ENCODE measurements at places on chromosomes 11 and 22. TPM values are rescaled to one million over a fixed set of nuclear protein-coding genes. Genes with fewer than 3 reads are reported as not detected.

DNA sequence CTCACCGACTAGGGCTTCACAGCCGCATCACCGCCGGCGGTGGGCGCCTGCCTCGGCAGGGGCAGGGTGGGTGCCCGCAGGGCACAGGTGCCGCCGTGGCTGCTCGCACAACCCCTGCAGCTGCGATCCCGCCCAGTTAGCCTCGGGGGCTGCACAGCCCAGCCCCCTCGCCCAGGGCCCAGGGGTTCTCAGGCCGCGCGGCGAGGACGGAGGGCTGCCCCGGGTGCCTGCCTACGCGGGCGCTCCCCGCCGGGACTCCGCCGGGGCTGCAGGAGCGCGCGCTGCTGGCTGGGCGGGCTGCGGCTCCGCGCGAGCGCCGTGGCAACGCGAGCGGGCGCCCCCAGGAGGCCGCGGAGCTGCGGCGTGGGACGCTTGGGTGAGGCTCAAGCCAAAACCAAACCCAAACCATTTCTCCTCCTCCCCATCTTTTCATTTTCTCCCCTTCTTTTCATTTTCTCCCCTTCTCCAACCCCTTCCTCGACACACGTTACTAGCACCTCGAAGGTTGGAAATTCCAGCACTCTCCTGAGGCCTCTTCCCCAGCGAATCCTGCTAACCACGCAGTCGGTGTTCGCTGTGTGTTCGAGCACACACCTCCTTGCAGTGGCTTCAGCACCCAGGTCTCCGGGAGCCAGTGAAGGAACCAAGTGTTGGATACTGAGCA lies at the start of gene MICAL3:
TSS of gene MICAL3 (minus strand) at position 286 of the 664 bp plus-strand sequence. CDS start 117,749 bp downstream, outside the sequence.
- no peak for DNase-seq

DNA sequence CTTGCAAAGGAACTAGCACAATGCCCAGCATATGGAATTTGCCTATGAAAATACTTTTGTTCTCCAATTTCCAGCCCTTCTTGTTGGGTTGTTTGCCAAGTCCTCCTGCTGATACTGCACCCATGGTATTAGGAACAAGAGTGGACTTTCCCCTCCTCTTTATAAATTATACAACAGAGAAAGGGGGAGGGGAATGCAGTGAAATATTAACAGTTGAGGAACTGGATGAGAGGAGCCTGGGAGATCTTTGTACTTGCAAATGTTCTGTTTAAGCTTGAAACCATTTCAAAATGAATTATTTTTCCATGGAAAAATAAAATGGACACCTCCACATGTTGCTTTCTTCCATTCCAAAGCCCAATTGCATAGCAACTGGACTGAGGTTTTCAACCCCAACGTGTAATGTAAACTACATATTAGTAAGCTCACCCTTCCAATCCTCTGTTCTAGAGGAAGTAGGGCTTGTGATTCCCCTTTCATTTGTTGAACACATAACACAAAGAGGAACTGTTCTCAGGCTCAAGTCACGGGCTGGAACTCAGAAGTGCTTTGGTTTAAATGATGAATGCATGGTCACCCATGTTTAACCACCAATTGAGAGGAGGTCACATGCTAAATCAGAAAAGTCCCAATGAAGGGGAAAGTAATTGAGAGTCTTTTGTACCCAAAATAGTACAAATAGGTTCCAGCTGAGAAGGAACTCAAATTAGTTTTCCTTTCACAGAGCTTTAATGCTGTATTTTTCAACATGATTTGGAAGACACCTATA lies 66.2 kb upstream of the ZC3H12C start:
- no peak for DNase-seq

GRCh38 chr11:118305726-118306125 lies 1.2 kb downstream of the CD3E start:
- DNase-seq: no peak

DNA sequence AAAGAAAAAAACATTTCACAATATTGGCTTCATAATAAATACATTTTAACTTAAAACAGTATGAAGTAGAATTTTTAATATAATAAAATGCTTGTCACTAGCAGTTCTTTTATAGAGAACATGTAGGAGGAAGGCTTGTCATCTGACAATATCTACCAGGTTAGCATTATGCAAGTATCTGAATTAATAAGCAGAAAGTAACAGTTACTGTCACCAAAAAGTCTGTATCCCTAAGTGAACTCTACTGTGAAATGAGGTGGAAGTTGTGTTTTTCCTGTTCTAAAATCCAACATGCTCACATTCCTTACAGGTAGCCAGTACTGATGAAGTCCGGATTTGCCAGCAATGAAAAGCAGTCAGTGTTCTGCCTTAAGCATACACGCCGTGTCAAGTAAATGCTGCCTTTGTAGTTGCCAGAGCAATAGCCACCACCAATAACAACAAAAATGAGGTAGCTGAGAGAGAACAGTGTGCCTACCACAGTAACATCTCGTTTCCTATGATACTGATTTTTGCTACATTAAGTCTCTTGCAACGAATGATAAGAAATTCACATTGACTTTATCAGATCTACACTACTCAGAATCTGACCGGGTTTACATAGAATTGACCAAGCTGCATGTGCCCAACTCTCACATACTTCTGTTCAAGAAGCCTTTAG lies 95.5 kb downstream of the SIK3 start:
- DNase-seq: no peak

GRCh38 chr11:118610225-118610772 lies 2.9 kb downstream of the PHLDB1 start:
- peak; percentile 70 for DNase-seq

GRCh38 chr11:107413352-107413751 lies 44.3 kb downstream of the CWF19L2 start:
- DNase-seq: no peak

DNA sequence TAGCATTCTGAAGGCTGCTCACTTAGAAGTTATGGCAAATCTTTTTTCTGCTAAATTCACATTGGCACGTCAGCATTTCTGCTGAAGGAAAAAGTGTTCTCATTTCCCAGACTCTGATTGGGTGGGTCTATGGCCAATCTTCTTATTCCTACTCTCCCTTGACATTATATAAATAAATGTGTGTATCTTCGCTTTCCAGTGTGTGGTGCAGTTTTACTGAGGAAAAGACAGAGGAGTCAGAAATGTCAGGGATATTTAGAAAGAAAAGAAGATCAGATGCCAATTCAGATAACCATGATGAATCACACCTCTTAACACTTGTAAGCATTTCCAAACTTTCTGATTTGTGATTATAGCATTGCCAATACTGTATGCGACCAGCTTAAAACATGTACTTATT lies 3.2 kb upstream of the BDNF start:
- no peak for DNase-seq

DNA sequence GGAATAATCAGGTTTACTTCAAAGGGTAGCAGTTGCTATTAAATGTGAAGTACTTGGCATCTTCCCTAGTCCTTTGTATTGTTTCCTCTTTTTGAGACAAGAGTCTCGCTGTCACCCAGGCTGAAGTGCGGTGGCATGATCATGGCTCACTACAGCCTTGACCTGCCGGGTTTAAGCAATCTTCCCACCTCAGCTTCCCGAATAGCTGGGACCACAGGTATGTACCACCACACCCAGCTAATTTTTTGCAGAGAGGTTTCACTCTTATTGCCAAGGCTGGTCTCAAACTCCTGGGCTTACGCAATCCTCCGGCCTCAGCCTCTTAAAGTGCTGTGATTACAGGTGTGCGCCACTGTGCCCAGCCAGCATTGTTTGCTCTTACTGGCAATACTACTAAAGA lies 36.2 kb upstream of the RAPSN start:
- DNase-seq: no peak

DNA sequence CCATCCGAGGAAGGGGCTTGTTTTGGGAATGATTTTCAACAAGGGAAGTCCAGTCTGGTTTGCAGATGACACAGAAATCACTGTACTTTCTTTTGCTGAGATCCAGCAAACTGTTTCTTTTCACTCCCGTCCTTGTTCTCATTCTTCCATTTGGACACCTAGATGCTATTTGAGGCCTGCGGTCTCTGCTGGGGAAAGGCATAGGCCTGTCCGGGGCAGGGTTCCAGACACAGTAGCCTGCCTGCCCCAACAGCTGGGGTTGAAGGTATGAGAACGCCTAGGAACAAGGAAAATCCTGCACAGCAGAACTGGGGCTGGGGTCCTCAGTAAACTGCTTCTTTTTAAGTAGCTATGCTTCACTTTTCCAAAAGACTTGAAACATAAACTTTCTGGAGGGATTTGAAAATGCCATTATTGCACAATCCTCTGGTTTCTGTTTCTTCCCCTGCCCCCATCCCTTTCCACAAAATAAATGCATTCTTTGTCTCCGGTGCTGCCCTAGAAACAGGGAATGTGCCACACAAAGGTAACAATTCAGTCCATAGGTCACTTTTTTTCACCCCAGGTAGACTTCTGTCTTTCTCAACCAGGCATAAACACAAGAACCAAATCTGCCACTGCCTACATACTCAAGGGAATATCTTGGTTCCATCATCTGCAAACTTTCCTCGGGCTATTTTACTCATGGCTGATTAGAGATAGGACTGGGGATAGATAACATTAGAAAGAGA lies 174.8 kb upstream of the MTMR2 start:
- no peak for DNase-seq

DNA sequence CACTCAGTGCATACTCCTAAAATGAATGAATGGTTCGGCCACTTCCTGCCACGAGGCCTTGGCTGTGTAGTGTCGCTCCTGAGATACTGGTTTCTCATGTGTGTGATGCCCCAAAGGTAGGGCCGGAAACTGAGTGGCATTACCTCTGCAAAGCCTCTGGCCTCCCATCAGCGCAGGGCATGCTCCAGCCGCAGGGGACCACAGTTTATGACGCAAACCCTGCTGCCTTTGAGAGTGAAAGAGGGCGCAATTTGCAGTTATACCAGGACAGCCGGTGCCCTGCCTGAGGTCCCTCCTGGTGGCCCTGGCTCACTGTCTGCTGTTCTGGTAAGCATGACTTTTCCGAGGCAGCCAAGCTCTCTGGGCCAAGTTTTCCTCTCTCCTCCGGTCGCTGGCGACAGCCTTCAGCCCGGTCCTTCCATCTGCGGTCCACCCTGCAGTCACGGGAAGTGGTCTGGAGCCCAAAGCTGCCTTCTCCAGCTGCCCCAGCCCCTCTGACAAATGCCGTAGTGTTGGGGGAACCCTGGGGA lies 2.4 kb upstream of the FGF3 start:
- DNase-seq: no peak

GRCh38 chr11:132205496-132205895 lies 835.1 kb downstream of the NTM start:
- DNase-seq: no peak

- DNase-seq: no peak
Measured at GRCh38 chr11:2917842-2918490, 11.3 kb downstream of the PHLDA2 start.

DNA sequence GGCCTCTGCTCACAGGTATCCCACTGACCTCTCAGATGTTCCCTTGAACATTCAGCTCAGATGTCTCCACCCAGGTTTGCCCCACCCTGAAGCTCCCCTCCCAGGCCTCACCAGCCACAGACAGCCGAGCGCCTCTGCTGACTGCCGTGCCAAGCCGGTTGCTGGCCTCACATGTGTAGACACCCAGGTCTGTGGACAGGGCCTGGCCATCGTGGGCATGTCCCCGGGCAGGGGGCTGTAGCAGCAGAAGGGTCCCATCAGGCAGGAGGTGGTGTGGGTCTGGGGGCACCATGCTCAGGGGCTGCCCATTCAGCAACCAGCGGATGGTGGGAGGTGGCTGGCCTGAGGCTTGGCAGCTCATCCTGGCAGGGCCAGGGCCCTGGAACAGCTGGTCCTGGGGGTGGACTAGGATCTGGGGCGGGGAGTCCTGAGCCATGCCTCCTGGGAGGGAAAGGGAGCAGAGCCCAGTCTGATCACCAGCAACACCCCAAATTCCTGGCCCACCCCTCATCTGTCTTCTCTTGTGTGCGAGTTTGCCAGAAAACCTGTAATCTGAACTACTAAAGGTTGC lies 759 bp downstream of the ROBO4 start:
- DNase-seq: no peak

DNA sequence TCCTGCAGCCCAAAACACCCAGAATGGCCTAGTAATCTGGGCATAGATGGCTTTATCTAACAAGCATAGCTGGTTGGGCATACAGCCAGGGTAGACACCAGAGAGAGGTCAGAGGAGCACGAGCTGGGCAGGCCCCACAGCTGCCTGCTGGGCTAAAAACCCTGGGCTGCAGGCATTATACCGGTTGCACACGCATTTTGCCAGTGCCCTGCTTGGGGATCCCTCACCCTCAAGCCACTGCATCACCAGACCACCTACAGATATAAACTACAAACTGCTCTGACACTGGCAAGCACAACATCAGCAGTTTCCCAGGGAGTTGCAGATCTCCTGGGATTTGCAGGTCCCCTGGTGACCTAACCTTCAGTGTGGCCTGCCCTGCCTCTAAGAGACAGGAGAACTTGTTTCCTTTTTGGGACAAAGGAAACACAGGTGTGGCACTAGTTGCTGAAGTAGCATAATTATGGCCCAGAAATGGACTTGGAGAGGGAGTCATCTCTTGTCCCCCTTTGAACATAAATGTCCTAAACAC lies 79.1 kb upstream of the SC5D start:
- DNase-seq: no peak

CNGA4 gene
- not detected for total RNA-seq

TPH1 gene
- total RNA-seq: not detected

OR5M8 gene
- total RNA-seq: not detected

C11orf97 gene
- not detected for total RNA-seq

OR5B17 gene
- total RNA-seq: not detected

CARD16 gene
- total RNA-seq: 9.2 TPM

Data from Right ventricle myocardium inferior (tissue), 1 donor.